ENCODE measurements at places on chromosomes 3 and 15. TPM values are rescaled to one million over a fixed set of nuclear protein-coding genes. Genes with fewer than 3 reads are reported as not detected.

- no peak for DNase-seq
These were observed 328.0 kb upstream of the DNAJC19 start for GRCh38 chr3:181317508-181317907.

DNA sequence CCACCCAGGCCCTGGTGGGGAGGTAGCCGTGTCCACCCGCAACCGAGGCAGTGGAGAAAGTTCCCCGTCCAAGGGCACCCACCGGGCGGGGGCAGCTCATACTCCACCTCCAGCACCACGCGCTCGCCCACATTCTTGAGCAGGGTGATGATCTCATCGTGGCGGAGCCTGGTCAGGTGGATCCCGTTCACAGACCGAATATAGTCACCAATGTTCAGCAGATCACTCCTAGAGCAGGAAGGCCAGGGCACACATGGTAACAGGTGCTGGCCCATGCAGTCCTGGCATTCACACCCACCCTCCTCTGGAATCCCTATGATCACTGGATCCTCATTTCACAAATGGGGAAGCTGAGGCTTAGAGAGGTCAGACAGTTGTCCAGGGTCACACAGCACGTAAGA, 15.8 kb downstream of the GRIP2 start:
- no peak for DNase-seq

GRCh38 chr3:74001436-74001835, 376.7 kb upstream of the PDZRN3 start:
- peak; percentile 11 for DNase-seq

GRCh38 chr15:80208758-80209734, 43.0 kb downstream of the CTXND1 start:
- no peak for DNase-seq

- DNase-seq, result no peak
These were observed 4.7 kb downstream of the MESP1 start for GRCh38 chr15:89746386-89746780.

GRCh38 chr3:195286115-195286872, 15.3 kb upstream of the XXYLT1 start:
- peak; percentile 51 for DNase-seq

GRCh38 chr3:4825436-4826236, 153.6 kb upstream of the BHLHE40 start:
- peak; percentile 17 for DNase-seq

DNA sequence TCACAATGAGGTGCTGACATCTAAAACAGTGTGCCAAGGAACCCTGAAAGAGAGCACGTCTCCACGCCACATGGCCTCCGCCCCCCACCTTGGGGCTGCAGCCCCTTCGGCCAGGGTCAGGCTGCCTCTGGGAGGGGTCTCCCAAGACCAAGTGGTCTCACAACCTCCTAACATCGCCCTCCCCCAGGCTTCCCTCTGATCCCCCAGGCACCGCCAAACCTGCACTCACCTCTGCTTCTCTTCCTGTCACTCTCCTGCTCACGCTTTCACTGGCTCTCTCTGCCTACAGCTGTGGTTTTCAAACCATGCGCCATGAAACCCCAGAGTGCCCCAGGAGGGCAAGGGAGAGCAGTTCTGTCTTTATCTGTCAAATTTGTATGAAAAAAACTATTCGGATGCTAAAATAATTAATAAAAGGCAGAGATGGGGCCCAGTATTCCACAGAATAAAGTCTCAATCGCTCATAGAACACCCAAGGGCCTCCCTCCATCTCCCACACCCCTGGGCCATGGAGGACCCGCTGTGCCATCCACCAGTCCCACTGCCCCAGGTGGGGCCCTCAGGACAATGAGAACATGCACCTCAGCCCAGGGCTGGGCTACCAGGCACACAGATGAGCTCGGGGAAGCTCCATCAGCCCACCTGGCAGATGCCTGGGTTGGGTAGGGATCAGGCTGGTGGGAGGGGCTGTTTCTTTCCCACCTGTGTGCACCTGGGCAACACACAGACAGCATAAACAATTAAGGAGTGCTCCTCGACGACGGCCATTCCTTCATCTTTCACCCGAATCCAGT, 21.5 kb downstream of the CYFIP1 start:
- DNase-seq, result no peak

- peak; percentile 33 for DNase-seq
These were observed 131.5 kb downstream of the SLC9A9 start for GRCh38 chr3:143716731-143717130.

The CACNA2D3 gene
- under 0.01 TPM for total RNA-seq

The RETNLB gene
- not detected for total RNA-seq

The CCDC54 gene
- total RNA-seq, result not detected

Data from GM23248 (cell line).